Inflammatory macrophage (primary cell): ENCODE measurements at places on chromosomes 7 and 10.

DNA sequence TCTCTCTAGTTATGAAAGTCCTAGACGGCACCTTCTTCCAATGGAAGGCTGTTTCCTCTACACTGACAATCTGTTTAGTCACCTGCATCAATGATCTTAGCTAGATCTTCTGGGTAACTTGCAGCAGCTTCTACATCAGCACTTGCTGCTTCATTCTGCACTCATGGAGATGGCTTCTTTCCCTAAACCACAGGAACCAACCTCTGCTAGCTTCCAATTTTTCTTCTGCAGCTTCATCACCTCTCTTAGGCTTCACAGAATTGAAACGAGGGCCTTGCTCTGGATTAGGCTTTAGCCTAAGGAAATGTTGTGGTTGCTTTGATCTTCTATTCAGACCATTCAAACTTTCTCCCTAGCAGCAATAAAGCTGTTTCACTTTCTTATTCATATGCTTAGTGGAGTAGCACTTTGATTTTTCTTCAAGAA is 24.6 kb downstream of the NAMPT start:
- no peak for DNase-seq

DNA sequence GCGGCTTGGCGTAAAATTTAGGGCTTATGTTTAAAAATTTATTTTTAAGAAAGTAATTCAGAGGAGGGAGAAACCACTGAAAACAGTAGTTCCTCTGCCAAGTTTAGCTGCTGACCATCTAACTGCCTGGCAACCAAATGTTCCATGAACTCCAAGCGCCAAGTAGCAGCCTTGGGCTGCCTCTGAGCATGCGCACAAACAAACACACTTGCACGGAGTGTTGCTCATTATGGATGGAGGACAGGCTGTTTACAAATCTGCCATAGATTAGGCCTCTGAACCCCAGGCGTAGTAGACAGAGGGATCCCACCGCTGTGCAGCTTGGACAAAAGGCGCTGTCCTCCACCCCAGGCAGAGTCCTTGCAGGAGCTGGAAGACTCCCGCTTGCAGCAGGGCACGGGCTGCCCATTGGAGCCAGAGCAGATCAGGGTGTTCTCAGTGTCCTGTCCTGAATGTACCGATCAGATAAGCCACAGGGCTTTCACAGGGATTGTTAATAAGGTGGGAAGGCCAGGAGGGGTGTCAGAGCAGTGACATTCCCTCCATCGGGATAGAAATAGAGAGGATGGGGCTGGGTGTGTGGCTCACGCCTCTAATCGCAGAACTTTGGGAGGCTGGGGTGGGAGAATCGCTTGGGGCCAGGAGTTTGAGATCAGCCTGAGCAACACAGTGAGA is 47.7 kb upstream of the LYZL1 start:
- no peak for DNase-seq

GRCh38 chr7:27476493-27476892 is 186.2 kb downstream of the HIBADH start:
- no peak for DNase-seq

GRCh38 chr10:113751181-113751732 is at the start of gene PLEKHS1:
TSS of gene PLEKHS1 (plus strand) at chr10:113751682. CDS start at chr10:113755278, 3,596 bp downstream.
- DNase-seq = no peak

DNA sequence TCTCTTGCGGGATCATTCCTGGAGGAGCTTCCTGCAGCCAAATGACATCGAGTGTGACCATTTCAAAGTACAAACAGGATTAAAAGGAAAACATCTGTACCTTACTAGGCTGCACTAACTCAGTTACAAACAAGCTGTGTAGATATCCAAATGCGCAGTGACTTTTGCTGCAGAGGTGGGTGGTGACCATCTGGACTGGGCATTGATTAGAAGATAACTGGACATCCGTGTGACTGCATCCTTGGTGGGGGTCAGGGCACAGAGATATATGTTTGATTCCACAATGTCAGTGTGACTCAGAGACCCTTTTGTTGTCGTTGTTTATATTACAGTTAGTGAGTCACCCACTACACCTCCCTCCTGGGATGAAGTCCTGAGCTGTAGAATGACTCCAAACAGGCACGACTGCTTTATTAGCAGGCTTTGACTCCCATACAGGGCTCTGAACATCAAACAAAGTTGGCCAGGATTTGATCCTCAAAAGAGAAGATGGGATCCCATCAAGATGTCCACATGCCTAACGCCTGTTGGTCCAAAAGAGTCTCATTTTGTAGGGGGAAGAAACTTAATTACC is 56.7 kb upstream of the SDK1 start:
- DNase-seq = no peak

- no peak for DNase-seq
Observed at GRCh38 chr10:93072713-93073538, 767 bp upstream of the CYP26A1 start.

DNA sequence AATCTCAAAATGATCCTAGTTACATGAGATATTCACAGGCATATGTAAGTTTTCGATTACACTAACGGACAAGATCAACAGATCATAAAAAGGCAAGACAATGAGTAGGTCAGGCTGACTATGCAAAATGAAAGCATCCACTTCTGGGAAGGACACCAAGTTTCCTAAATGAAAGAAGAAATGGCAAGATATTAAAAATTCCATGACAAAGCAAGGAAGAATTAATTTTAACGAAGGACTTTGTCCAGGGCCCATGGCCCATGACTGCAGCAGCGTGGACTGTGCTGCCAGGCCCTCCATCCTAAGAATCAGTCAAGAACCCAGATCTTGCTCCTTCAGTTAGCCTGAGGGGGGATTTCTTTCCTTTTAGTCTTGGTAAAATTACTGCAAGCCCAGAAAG is 182.4 kb upstream of the FRMD4A start:
- no peak for DNase-seq

GRCh38 chr7:143238289-143238980 is 16.6 kb downstream of the TAS2R40 start:
- DNase-seq = no peak

DNA sequence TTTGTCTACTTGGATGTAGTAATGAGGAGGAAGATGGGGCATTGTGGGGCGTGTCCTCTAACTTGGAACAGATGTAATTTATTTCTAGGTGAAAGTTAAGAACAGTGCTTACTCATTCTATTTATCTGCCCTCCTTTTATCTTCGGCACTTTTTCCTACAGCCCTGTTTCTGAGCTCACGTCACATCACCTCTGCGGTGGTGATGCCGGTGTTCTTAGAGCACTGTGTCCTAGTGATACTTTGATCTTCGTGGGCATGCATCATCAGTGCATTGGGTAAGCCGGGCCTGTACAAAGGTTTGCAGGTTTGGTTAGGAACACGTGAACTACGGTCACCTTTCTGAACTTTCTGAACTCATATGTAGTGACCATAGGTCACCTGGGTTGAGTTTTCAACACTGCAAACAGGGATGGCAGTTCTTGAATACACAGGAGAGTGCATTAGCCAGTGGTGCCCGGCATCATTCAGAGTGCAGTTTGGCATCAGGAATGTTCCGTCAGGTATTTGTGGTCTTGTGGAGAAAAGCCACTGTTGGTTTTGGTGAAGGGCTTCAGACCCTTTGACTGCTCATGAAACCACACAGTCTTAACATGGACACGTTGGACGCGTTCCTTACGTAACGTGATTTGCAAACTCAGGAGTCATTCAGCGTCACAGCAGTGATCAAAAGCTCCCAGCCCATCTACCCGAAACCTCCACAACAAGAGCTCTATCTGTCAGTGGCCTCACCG is 5.6 kb downstream of the POR start:
- no peak for DNase-seq

DNA sequence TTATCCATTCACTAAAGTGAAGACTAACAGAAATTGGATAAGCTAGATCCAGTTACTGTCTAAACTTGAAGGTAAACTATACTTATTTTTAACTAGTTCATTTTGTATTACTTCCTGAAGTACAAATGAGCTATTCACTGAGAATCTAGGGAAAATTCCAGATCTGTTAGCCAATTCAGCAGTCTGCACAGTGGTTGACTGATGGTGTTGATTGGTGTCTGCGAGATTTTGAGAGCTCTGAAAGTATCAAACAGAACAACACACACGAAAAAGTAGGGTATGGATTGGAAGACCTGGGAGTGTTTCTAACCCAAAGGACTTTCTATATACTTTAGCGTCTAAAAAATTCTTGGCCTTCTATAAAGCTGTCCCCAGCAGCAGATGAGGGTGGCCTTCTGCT is 33.6 kb upstream of the AGR2 start:
- no peak for DNase-seq

DNA sequence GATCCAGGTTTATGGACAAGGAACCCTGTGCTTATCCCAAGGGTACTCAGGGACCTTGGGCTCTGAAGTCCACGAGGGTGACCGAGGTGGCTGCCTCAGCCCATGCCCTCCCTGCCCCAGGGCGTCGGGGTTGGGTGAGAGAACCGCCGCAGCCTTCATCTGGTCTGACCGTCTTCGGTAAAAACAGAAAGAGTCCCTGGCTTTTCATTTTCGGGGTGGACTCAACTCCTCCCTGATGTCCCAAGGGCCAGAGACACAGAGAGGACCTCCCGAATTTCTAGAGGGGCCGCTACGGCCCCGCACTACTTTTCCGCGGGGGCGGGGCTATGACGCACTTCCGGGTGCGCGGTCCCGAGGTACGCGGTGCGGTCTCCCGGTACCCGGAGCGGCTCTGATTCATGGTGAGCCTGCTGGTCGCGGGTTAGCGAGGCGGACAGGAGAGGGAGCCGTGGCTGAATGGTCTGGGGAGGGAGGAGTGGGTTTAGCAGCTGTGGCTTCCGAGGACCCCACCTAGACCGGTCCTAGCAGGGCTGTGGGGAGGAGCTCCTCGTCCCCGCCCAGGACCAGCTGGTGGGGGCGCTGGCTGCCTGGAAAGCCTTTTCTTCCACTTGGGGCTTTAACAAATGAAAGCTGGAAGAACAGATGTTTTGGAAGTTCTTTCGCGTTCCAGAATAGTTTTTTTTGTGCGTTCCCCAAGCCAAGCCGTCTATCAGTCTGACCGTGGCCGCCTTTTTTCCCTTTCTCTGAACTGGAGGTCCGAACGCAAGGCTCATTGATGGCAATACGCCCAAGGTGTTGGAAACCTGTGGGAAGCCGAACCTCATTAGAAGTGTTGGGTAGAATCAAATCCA is at the start of gene ZSCAN21:
Gene ZSCAN21 (plus strand): TSS at position 334 of the 851 bp plus-strand sequence. CDS start 7,233 bp downstream, outside the sequence.
- peak; percentile 84 for DNase-seq

GRCh38 chr10:31749981-31750840 is 178.4 kb downstream of the ARHGAP12 start:
- DNase-seq = no peak
